Mesenteric fat pad (tissue), 1 donor: ENCODE measurements at places on chromosomes 5 and 9. TPM values are rescaled to one million over a fixed set of nuclear protein-coding genes. Genes with fewer than 3 reads are reported as not detected.

DNA sequence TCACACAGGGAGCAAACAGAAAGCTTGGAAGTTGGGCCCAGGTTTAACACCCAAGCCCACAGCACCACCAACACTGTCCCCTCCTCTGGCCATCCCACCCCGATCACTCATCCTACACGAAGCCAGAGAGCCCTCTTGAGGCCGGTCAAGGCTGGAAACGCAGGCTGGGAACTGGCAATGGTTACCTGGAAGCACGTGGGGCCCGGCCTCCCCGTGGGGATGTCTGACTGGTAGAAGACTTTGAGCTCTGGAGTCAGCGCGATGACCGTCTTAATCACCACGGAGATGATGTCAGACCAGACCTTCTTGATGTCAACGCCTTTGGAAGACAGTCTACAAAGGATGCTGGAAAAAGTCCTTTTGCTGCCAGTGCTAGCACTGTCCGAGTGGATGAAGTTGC, 104.1 kb downstream of the TTLL11 start:
- DNase-seq, result no peak

The ENTREP1 gene
- total RNA-seq, result 3.9 TPM

DNA sequence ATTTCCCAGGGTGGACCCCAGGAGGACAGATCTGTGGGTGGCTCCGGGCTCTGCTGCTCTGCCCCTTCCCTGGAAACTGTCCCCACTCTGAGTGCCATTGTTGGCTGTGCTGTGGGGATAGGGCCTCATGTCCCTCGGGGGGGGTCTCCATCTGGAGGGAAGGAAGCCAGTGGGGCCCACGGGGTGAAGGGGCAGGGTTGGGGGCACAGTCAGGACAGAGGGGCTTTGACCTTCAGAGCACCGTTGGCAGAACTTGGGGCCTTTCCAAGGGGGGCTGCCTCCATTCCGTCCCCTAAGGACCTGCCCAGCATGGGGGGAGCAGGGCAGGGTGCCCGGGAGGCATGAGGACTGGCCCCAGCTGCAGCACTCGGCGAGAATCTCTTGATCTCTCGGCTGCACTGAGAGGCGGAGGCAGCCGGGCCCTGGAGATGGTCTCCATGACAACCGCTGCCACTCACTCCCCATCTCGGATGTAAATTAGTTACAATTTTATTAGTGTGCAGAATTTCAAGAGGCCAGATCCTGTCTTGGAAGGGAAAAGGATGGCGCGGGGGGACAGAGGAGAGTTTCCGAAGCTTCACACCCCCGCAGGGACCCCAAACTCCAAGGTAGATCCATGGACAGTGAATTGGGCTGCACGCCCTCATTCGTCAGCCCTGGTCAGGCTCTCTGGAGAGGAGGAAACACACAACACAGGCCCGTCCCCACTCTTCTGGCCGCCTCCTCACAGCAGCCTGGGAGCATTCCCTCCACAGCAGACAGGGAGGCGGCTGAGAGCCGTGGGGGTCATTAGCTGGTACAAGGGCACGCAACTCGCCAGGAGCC, 216.2 kb upstream of the IER5L start:
- DNase-seq, result no peak

The C5orf46 gene
- not detected for total RNA-seq

The FAM170A gene
- total RNA-seq, result not detected

DNA sequence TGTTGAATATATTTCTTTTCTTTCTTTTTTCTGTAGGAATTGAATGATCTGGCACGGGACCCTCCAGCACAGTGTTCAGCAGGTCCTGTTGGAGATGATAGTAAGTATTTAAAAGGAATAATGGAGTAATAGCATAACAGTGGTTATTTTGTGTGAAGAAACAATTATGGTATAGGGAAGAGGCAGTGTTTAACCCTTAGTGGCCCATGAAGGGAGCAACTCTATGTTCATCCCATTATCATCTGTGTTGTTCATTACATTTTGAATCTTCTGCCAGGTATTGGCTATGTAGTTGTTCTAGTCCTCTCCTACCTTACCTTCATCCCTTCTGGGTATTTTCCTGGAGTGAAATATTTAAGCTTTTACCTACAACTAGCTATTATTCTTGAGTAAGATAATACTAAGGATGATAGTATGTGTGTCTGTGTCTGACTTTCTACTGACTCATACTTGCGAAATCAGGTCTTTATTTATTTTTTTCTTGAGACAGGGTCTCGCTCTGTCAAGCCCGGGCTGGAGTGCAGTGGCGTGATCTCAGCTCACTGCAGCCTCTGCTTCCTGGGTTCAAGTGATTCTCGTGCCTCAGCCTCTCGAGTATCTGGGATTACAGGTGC, 39.3 kb downstream of the UBE2D2 start:
- no peak for DNase-seq

- DNase-seq, result no peak
Observed at GRCh38 chr5:15722305-15722704, 222.3 kb downstream of the FBXL7 start.

DNA sequence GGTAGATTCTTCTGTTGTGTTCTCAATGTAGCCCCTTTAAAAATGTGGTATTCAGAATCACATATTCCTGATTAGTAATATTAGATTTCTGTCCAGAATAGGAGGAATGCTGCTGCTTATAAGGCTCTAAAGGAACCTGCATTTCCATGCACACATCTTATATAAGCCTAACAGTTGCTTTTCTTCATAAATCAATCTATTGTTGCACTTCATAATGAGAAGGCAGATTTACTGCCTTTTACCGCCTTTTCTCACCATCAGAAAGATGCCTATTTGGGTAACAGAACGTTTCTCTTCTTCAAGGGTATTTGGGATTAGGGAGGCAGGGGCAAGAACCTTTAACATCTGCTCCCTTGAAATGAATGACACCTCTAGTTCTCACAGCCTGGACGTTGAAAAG, 243.4 kb downstream of the MLLT3 start:
- no peak for DNase-seq

The FABP6 gene
- not detected for total RNA-seq

GRCh38 chr5:33764786-33765185, 127.0 kb downstream of the ADAMTS12 start:
- DNase-seq, result no peak

The NUTM2G gene
- total RNA-seq, result not detected

- no peak for DNase-seq
Observed at GRCh38 chr5:58825441-58825840, 242.6 kb downstream of the RAB3C start.

- no peak for DNase-seq
Observed at GRCh38 chr5:93884254-93884653, 142.9 kb upstream of the POU5F2 start.

DNA sequence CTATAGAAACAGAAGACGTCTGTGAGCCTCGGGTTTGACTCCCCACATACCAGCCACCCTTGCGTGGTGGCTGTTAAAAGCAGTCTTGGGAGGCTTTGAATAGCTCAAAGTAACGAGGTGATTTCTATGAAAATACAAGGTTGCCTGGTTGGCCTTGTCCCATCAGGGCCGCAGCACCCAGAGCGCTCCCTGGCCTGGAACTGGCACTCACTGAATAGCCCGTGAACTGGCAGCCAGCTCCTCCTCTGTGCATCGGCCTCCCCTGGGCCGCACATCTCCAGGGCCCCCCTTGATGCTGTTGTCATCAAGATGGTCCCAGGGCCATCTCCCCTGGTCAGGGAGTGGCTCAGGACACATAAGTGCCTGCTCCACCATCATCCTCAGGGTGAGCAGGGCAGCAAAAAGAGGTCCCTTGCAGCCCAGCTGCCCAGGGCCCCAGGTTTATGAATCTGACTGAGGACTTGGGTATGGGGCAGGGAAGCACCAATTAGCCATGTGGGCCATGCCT, 144.6 kb upstream of the PPP1R26 start:
- peak; percentile 84 for DNase-seq

DNA sequence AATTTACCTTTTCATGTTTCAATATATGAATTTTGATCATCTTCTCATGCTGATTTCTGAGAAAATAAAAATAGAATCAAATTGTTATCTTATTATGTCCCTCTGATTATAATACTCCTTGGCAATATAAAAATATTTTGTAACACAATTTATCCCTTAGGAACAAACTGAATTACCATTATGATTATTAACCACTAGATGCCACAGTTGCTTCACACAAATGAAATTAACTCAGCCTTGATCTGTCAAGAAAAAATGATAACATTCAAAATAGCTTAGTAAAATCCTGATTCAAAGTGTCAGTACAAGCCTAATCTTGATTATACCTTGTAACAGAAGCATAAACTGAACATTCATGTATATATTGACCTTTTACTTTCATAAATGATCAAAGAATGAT, 4.8 kb upstream of the CHSY3 start:
- DNase-seq, result no peak
